ENCODE measurements at places on chromosomes 3 and 15.
A peak's percentile ranks its signal among the peaks of the same experiment; 100 is the strongest.

DNA sequence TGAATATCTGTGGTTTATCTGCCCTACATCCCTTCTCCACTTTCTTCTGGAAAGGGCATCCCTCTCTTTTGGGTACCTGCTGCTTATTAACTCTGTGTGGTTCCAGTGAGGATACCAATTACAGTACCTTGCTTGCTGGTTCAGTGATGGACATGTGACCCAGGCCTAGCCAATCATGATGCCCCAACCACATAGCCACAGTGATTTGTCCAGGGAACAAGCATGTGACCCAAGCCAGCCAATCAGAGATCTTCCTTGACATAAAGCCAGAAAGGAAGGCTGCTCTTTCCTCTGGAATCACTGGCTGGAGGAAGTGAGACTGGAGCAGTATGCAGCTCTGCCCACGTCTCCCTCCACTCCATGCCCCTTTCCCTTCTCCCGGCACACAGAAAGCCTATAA is 10.9 kb upstream of the TMEM158 start:
- no peak for DNase-seq

- DNase-seq, result peak; percentile 46
Measured at GRCh38 chr3:16512435-16513140, 911 bp downstream of the RFTN1 start.

DNA sequence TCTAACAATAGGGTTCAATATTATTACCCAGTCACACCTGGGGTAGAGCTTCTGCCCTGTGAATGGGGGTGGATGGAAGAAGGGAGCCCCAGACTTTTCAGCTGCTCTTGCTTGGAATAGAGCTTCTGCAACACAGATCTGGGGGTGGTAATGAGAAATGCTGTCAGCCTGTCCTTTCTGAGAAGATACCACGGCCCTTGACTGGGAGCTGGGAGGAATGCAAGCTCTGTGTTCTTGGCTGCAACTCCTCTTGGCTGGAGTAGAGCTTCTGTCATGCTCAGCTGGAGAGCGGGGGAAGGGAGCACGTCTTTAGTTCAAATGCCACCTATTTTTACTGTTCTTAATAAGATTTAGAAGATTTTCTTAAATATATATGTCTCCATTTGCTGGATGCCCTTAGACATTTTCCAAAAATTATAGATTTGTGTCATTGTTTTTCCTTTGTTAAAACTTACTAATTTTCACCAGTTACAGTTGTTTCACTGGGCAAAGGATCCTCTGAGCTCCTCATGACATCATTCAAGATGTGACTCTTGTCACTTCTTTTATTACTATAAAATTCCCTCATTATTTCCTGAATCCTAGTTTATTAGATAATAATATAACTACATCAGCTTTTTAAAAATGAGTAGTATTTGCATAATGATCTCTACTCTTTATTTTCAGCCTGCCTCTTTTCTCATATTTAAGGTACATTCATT is 180.0 kb upstream of the TGFBR2 start:
- DNase-seq, result no peak

DNA sequence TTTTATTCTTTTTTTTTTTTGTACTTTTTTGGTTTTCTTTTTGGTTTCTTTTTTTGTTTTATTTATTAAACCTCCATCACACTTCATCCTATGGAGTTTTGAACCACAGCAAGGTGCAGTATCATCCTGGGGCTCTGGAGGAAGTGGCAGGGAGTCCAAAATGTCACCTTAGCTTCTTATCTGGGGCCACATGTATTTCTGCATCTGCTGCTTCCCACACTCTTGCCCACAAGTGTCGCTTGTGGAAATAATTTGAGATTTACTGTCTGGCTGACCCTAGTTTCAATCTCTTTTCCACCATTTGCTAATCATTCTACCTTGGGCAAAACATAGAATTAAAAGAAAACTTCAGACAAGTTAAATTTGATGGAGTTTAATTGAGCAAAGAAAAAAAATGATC is 6.4 kb downstream of the OPA1 start:
- no peak for DNase-seq

DNA sequence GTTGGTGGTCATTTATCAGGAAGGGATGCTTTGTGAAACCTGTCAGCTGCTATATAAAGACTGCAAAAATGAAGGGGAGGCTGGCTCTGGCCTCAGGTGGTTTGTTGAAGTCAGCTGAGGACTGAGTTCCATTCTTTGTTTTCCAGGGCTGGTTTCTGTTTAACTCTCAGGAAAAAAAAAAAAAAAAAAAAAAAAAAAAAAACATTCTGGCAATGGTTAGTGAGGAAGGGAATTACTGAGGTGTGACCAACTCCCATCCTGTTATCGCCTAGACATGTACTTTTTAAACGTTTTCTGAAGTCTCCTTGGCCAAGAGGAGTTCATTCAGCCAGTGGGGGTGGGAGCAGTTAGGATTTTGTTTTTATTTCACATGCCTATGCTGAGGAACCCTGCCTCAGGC is 316.3 kb downstream of the OXSM start:
- no peak for DNase-seq

GRCh38 chr15:68431037-68431791 is 749 bp downstream of the ITGA11 start:
- DNase-seq, result no peak

- DNase-seq, result no peak
Measured at GRCh38 chr3:196189566-196190347, 21.4 kb downstream of the ZDHHC19 start.

DNA sequence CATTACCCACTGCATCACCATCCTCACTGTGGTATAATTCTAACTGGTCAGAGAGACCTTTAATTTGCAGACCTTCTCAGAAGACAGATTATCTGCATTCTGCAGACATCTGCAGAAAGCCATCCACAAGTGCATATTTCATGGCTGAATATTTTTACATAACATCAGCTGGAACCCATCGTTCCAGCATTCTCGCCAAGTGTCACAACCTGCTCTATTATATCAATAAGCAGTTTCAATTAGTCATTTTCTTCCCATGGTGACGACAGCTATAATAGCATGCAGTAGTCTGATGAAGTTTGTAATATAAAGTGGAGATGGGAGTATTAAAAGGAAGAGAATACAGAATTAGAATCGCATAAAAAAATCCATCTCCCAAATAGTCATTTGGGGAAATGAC is 334.7 kb downstream of the FHIT start:
- DNase-seq, result no peak

DNA sequence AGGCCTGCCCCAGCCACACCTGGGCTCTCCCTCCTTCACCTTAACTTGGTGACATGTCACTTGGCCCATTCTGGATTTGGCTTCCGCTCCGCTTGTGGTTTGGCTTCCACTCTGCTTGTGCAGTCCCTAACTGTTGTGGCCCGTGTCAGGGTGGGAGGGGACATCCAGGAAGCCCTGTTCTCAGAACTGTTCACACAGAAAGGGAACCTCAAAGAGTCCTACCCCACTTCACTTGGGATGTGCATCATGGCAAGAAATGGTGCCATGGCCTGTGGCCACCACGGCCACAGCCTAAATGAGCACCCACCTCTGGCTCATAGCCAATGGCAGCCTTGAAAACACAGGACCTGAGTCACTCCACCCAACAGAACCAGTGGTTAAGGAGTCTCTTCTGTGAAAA is 63.4 kb downstream of the CYP19A1 start:
- no peak for DNase-seq

- peak; percentile 77 for DNase-seq
Measured at GRCh38 chr3:134685929-134686802, 35.3 kb upstream of the KY start.

- no peak for DNase-seq
Measured at GRCh38 chr3:25107918-25108617, 320.0 kb upstream of the RARB start.

- DNase-seq, result no peak
Measured at GRCh38 chr3:242602-243355, 46.2 kb downstream of the CHL1 start.

- no peak for DNase-seq
Measured at GRCh38 chr3:83769791-83770663, 1188.8 kb upstream of the CADM2 start.

DNA sequence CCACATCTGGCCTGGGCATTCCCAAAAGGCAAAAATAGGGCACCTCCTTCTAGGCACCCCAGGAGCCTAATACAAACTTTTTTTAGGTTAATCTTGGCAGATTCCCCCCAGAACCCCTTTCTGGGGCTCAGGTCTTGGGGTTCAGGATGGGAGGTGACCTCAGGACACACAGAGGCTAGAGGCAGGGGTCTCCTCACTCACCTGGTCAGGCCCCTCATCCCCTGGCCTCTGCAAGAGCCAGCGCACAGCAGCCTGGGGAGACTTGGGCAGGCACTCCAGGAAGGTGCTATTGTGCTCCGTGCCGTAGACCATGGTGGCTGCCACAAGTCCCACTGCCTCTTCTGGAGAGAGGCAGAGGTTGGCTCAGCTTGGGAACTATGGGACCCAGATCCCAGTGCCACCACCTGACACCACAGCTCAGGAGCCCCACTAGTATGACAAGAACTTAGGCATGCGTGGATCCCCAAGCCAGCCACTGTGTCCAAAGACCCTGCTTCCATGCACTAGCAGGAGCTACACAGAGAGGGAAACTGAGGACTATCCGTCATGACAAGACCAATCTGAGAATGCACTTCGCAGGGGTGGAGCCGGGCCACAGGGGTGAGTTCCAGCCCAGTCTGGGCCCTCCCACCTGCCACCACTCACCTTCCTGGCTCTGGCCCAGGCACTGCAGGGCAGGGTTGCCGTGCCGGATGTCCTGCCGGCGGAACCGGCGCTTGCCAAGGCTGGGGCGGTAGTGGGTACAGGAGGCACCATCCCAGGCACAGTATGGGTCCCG is 7.4 kb downstream of the SEMA3G start:
- DNase-seq, result no peak

DNA sequence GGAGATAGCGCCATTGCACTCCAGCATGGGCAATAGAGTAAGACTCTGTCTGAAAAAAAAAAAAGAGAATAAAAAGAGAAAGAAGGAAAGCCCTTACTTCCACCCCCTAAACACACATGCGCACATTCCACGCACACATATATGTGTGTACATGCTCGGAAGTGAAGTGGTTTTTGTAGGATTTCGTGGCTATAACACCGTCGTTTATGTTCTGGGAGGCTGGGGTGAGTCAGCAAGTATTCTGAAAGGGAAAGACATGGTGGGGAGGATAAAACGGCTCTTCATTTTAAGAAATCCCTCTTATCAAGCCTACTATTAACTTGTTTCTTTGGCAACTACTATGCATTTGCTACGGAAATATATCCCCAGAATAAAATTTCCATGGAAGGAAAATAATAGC is 422.8 kb upstream of the TBL1XR1 start:
- DNase-seq, result no peak

GRCh38 chr3:61545716-61546115 is 15.7 kb upstream of the PTPRG start:
- no peak for DNase-seq

GRCh38 chr3:100902572-100902971 is 90.6 kb downstream of the ABI3BP start:
- DNase-seq, result peak; percentile 81

- peak; percentile 43 for DNase-seq
Measured at GRCh38 chr15:40807888-40808461, 702 bp upstream of the DNAJC17 start.

- DNase-seq, result no peak
Measured at GRCh38 chr3:56693750-56694149, 10.7 kb upstream of the TASOR start.

DNA sequence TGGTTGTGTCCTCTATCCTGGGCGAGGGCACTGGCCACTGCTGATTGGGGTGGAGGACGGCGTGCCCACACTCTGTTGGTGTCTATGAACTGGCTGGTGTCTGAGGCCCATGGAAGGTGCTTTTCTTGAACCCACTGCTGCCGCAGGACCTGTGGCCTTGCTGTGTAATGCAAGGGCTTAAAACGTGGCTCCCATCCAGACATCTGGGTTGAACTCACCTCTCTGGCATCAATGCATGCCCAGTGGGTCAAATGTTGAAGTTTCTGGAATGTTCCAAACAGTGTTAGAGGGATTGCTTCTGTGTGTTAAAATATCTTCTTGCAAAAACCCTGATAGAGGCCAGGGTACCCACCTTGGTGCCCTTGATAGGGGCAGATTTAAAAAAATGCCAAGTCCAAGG is 42.6 kb downstream of the FAM3D start:
- no peak for DNase-seq

- peak; percentile 33 for DNase-seq
Measured at GRCh38 chr3:98188545-98188944, 22.0 kb downstream of the OR5H15 start.

DNA sequence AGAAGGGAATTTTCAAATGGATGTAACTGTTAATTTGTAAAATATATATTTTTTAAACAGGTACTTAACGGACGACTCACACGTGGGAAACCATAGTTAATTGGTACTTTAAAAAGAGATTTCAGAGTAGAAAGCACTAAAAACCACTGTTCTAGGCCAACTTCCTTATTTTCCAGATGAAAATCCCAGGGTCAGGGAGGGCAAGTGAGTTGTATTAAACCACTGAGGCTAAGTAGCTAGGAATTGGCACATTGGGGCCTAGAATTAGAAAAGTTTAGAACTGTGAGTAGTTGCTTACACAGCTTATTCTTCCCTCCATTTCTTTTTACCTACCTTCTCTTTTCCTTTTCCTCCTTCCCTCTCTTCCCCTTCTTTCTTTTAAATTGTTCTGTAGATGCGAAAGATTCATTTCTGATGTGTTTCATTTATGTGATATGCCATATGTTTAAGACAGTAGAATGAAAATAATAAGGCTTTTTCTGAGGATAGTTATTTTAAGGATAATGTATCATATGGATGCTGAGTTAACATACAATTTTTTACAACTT is 4.1 kb upstream of the UTS2B start:
- DNase-seq, result no peak

DNA sequence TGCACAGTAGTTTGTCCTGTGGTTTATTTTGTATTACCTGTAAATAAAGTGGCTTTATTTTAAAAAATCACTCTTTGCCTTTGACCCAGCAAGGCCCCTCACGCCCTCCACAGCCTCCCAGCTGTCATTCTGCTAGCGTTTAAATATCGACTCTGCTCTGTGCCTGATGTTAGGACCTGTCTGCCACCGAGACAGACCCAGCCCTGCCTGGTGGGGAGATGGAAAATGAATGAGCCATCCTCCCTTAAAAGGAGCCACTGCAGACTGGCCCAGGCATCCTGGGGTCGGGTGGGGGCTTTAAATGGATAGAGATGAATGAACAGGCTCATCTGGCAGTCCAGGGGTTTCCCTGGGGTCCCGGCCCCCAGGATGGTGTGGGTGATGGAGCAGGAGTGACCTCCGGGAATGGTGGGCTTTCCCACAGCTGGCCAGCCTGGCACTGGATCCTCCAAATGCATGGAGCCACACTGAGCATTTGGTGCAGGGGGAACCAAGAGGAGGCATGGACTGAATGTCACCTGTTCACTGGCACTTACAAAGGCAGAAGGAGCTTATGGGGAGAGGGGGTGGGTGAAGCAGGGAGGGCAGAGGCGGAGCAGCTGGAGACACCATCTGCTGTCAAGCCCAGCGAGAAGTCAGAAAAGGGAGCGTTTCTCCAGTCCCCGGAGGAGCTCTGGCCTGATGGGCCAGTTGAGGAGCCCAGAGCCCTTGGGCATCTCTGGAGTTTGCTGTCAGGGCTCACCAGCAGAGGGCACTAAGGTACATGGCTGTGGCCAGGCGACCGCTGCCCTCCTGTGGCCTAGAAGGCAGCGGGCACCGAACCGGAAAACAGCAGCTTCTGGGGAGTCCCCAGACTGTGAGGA is 11.9 kb downstream of the GRM2 start:
- peak; percentile 71 for DNase-seq
